RWPE1 (cell line): ENCODE measurements at places on chromosomes 11 and 22.

GRCh38 chr11:100739666-100740065 is 52.6 kb downstream of the ARHGAP42 start:
- DNase-seq: no peak

- DNase-seq: peak; percentile 92
These were observed 16.1 kb downstream of the BIK start for GRCh38 chr22:43126501-43127165.

GRCh38 chr22:41833369-41834004 is 582 bp downstream of the SREBF2 start:
- DNase-seq: no peak

DNA sequence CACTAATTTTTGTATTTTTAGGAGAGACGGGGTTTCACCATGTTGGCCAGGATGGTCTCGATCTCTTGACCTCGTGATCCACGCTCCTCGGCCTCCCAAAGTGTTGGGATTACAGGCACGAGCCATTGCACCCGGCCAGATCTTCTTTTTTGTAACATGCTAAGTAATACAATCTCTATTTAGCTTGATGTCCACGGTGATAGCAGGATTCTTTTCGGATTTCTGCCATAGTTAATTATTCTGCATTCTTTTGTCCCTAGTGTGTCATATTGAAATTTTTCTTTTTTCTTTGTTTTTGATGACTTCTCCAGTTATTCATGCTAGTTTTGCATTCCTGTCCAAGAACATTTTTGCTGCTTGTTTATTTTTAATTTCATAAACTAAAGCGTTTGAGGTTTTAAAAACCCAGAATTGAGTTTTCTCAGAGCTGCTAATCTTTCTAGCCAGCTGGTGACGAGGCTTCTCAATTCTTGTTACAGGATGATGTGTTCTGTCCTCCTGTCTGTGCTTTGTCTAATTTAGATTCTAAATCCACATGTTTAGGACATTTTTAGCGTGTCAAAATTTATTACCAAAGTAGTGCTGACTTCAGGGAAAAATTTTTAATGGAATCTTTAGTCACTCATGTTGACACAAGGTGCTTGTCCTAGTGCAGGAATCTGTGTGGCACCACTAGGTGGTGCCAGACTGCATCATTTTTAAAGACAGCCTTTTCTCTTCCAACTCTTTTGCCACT is 21.8 kb downstream of the NF2 start:
- DNase-seq: peak; percentile 31

DNA sequence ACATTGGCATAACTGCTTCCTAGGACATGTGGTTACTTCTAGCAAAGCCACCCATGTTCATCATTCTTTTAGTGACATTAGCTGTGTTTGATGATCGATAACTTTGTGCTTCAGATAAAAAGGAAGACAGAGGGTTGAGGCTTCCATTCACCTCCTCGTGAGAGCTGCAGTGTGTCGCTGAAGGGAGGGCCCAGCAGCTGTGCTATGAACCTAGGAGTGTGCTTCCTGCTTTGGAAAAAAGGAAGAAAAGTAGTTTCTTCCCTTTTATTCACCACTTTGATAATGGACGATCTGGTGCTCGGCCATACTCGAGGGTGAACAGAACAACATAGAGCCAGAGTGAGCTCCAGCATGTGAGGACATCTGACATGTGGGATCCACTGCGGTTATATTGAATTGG is 6.1 kb upstream of the RFPL2 start:
- no peak for DNase-seq

GRCh38 chr11:125512106-125512505 is 16.0 kb upstream of the FEZ1 start:
- no peak for DNase-seq

GRCh38 chr22:46546466-46547178 is 9.2 kb upstream of the CELSR1 start:
- no peak for DNase-seq

DNA sequence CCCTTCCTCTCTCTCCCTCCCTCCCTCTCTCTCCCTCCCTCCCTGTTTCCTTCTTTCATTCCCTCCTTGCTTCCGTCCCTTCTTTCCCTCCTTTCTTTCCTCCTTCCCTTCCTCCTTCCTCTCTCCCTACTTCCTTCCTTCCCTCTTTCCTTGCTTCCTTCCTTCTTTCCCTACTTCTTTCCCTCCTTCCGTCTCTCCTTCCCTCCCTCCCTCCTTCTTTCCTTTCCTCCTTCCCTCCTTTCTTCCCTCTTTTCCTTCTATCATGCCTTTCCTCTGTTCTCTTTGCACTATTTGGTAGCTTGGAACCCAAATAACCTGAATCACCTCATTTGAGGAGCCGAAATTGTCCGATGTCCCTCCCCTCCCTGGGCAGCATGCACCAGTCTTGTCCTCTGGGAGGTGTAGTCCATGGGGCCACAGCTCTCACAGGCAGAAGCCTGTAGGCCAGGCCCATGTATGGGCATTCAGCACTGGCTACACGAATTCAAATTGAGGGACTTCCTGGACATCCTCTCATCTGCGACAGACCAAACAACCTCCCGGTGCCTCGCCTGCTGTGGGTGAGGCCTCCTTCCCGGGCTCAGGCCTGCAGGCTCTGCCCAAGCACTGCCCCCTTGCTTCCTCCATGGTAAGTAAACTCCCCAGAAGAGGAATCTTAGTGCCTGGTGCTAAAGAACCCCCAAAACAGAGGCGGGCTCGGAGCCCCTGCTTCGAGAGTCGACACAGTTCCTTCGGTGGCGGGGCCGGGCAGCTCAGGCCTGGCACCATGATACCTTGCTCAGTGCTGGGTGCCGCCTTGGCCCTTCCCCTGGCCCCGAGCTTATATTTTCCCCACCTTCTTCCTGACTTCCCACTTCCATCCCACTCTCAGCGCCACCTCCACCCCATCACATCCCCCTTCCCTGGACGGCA is 454.1 kb upstream of the CADM1 start:
- DNase-seq: no peak

- no peak for DNase-seq
These were observed 20.0 kb downstream of the KCNJ4 start for GRCh38 chr22:38435010-38435409.

DNA sequence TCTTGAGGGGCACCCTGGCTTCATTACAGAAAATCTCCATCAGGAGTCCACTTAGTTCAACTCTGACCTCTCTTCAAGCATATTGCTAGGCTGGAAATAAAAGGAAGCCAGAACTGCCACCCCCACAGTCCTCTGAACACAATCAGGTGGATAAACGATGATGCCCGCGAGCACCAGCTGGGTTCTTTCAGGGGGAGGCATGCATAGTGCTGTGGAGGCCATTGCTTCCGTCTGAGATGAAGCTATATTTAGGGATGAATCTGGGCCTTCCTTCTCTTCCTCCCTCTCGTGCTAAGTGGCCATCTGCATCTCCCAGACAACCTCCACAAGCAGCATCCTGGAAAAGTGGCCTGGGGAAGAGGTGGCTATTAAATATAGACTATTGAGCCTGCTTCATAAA is 3.9 kb upstream of the MICAL2 start:
- DNase-seq: no peak

DNA sequence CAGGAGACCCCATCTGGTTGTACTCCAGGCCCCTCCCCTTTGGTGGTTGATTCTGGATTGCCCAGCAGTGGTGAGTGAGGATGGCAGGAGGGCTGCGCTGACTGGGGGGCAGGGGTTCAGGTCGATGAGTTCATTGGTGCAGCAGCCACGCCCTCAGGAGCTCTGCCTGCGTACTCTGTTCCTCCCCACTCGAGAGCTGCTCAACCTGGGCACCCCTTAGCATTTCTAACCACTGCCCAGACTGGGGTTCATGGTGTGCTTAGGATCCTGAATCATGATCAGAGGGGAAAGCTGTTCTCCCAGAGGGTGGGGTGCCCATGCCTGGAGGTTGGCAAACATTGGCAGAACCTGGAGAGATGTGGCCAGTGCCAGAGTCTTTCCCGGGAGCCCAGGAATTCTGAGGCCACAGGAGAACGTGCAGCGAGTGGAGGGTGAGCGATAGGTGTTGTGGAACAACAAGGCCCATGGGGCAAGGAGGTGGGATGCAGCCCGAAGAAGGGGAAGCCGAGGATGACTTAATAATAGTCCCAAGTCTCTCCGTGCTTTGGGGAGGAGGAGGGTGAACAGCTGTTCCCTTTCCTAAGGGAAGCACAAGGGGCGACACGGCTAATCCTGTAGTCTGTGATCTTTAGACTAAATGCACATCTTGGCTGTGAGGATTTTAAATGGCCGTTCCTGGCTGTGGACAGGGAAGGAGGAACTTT is 75.5 kb downstream of the SCN3B start:
- DNase-seq: no peak

- DNase-seq: peak; percentile 70
These were observed 120.9 kb downstream of the SLC17A6 start for GRCh38 chr11:22459048-22459447.

- no peak for DNase-seq
These were observed 13.7 kb downstream of the YWHAH start for GRCh38 chr22:31957970-31958594.

GRCh38 chr11:76663912-76664440 is 6.6 kb downstream of the LRRC32 start:
- no peak for DNase-seq

DNA sequence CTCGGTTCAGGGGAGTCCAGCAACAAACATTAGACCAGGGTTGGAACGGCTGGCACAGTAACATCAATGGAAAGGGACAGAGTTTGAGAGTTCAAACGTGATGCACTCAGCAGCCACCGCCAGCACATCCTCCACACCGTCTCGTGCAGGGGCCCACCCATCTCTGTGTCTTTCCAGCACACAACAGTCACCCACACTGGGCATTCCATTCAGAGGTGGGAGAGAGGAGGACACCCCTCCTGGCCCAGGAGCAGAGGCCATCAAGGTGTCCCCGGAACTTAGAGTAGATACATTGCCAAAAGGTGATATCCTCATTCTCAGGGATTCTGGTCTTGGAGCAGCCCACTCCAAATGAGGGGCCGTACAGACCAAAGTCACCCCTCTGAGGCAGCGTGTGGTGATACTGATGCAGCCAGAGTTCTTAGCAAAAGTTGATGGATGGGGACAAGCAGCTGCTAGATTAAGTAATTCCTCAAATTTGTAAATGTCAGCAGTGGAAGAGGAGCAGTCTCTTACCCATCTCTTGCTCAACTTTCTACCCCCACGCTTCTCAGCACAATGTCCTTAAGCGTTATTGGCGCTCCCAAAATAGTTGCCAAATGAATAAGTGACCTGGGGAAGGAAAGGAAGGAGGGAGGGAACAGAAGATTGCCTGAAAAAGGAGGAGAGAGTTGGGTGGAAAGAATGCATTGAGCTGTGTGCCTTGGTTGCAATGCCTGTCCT is 5.5 kb downstream of the SNAP29 start:
- no peak for DNase-seq

DNA sequence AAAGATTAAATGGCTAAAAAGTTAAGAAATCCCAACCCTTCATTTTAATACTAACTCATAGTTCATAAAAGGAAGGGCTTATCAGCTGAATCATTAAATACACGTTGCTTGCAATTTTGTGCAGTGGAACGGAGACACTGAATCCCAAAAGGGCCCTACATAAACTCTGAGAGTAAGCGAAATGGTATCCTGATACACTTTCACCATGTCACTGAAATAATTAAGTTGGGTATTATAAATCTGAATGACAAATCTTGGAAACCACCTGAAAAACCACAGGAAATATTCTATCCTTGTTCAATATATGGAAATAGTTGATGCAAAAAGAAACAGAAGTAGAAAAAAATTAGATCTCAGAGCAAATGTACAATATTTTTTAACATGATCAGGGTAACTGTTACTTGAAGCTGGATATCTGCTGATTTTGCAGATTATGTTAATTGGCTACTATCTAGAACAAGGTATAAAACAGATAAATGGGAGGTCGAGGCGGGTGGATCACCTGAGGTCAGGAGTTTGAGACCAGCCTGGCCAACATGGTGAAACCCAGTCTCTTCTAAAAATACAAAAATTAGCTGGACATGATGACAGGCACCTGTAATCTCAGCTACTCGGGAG is 55.1 kb downstream of the MAML2 start:
- no peak for DNase-seq

GRCh38 chr11:62487738-62488551 is 58.7 kb downstream of the AHNAK start:
- no peak for DNase-seq

DNA sequence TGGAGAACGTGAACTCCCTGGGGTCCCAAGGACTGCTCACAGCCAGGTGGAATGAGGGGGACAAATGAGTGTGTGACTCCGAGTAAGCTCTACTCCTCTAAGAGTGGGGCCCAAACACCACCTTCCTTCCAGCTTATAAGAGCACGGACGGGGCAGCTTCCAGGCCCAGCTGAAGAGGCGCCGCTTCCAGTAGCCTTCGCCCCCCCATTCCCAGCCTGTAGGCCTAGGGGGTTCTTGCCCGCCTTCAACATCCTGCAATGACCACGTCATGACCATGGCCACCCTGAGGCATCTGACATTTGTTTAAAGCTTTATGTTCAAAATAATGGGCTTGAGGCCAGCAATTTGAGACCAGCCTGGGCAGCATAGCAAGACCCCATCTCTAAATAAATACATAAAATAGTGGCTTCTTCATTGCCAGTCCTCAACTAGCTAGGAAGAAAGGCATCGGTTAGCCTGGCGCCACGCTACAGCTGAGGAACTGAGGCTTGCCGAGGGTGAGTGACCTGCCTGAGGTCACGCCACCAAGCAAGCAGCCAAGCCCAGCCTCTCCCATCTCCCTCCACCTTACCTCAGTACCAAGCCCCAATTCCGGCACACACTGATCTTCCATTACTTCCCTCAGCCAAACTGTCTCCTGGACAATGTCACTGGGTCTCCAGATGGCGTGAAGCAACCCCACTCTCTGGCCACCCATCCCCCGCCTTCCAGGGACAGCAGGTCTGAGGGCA is 7.8 kb upstream of the TNFRSF13C start:
- DNase-seq: no peak

- DNase-seq: no peak
These were observed 3.8 kb downstream of the EHD1 start for GRCh38 chr11:64874308-64875240.

- no peak for DNase-seq
These were observed 1776.0 kb downstream of the LRRC4C start for GRCh38 chr11:39683288-39683950.

GRCh38 chr11:128894286-128894681 is 3.1 kb downstream of the KCNJ5 start:
- DNase-seq: no peak

- no peak for DNase-seq
These were observed 54.8 kb downstream of the DENND5A start for GRCh38 chr11:9210224-9210921.

DNA sequence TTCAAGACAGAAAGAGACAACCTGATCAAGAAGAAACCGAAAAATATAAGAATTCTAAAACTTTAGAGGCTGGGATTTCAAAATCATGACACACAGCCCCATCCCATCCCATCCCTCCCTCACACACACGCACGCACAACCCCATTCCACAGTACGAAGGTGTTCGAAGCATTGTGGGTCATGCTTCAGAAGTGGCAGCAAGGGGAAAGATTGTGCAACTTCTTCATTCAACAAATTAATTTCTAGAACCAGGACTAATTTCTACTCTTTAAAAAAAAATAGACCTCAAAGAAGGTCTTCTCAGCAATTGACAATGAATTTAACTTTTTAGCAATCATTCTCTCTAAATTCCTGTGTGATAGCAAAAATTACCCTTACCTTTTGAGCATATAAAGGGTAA is 867 bp downstream of the SPA17 start:
- no peak for DNase-seq
